ENCODE measurements at places on chromosomes 16 and 17.

- DNase-seq = no peak
These were observed 18.9 kb upstream of the MAP3K14 start for GRCh38 chr17:45335721-45336120.

DNA sequence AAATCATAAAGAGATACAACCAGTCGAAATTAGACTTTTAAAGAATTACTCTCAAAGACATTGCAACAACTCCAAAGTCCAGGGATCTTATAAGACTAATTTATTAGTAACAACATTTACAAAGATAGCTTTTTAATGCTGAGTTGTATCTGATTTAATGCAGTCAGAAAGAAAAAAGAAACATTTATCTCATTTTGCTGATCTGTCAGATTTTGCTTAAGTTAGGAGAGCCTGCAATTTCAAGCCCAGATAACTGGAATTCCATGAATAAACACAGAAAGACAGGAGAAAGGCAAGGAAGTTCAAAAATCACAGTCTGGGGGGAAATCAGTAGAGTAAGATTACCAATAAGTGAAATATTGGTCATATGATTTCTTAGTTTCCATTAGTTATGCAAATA is 22.9 kb downstream of the SLFN11 start:
- DNase-seq = no peak

- no peak for DNase-seq
These were observed 337.4 kb upstream of the HSBP1 start for GRCh38 chr16:83470416-83470815.

DNA sequence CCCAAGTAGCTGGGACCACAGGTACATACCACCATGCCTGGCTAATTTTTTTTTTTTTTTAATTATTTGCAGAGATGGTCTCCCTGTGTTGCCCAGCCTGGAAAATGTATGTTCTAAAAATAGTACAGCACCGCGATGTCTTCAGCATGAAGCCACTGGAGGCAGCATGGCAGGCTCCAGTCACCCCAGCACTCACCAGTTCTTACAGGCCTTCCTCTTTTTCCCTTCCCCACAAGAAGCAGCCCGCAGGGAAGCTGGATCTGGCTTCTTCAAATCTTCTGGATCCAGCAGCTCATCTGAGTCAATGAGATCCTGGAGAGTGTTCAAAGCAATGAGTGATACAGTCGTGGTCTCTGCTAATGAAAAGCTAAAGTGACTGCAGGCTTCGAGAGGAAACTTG is 16.2 kb downstream of the CIAPIN1 start:
- DNase-seq = no peak

DNA sequence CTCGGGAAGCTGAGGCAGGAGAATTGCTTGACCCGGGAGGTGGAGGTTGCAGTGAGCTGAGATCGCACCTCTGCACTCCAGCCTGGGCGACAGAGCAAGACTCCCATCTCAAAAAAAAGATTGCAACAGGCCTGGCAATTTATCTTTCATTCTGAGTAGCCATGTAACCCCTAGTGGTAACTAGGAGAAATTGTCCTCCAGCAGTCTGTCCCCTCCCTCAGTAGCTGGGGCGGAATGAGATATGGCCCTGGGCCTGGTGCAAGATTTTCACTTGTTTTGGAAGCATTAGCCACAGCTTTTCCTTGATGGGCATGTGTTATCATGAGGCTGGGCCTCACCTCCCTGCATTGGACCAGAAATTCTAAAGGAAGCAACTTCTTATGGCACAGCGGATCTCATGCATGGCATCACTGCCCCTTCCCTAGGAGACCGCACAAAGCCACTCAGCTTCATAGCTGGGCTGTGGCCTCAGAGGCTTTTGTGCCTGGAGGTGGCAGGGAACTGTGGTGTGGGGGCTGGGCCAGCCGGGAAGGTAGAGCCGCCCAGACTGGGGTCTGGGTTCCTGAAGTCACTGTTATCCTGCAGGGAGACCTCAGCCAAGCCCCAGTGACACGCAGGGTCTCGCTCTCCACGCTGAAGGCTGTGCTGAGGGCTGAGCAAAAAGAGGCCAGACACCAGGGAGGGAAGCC is 13.4 kb downstream of the NATD1 start:
- no peak for DNase-seq

DNA sequence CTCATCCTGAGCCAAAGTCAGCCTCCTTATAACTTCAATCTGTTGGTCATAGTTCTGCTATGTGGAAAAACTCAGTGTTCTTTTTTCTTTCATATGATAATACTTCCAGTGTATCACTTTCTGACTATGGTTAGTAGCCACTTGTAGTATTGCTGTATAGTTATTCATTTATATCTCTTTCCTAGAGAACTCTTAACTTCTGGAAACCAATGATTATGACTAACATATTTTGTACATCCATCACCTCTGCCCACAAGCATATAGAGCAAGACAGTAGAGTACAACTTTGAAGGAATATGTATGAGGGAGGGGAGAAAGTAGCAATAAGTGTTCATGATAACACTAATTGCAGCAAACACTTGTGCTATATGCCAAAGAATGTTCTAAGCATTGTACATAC is 38.6 kb downstream of the COX10 start:
- DNase-seq = no peak

DNA sequence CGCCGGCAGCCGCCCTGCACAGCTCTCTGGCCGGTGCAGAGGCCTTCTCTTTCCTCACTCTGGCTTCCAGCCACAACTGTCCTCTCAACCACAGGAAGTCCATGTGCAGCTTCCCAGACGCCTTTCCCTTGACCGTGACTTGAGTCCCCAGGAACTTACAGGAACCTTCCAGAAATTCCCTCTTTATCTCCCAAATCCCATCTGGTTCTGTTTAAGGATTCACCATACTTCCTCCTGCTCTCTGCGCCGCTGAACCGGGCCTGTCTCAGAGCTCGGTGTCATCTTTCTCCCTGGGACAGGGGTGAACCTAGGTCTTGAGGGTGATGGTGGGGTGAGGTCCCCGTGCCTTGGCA is 65.2 kb upstream of the ZNF469 start:
- DNase-seq = peak; percentile 67

- no peak for DNase-seq
These were observed 157.4 kb downstream of the PRKCA start for GRCh38 chr17:66459811-66460270.

DNA sequence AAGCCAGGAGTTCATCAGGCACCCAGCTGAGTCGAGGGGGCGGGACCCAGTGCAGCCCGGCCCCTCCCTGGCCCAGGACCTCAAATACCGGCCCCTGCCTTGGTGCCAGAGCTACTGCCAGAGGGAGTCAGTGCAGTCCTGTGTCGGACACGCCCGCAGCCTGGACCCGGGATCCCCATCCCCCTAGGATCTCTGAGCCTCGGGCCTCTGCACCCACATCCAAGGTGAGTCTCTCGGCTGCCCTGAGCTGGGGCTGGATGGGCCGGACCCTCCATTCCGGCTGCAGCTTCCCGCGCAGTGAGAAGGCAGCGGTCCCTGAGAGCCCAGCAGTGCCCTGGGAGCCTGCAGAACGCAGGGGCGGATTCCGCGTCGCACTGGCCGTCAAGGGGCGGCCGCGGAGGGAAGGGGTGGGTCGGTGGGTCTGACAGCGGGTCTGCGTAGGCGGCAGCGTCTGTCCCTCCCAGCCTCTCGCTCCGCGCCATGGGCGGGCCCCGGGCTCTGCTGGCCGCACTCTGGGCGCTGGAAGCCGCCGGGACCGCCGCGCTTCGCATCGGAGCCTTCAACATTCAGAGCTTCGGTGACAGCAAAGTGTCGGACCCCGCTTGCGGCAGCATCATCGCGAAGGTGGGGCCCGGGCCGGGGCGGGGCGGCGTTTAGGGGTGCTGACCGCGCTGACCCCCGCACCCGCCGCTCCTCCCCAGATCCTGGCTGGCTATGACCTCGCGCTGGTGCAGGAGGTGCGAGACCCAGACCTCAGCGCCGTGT is at the start of gene DNASE1L2:
TSS of gene DNASE1L2 (plus strand) at position 108 of the 765 bp plus-strand sequence. CDS start at position 481, 373 bp downstream.
- DNase-seq = peak; percentile 65

DNA sequence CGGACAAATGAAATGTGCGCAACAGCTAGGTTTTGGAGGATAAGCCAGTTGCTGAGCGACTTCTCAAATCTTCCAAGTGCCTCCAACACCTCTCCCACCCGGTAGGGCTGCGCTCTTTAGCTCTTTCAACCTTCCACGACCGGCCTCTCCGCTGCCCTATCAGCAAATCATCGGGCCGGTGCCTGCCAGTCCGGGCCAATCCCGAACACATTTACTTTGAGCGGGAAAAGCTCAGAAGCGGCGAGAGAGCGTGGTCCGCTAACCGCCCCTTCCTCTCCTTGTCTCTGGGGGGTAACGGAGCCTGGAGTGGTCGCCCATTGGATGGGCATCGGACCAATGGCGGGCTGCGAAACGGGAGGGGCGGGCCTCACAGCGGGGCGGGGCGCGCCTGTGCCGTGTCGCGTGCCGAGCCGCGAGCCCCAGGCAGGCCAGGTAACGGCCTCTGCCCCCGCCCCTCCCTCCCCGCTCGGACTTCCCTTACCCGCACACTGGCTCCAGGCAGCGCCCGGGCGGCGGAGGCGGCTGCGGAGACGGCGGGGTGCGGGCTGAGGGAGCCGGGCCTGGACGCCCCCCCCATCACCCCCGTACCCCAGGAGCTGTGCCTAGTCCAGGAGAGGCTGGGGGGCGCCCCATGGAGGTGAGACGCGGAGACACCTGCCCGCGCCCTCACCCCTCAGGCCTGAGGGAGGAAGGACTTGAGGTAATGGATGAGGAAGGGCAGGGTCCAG is at the start of gene MEIOC:
TSS of gene MEIOC (plus strand) at position 486 of the 728 bp plus-strand sequence. CDS start at position 632, 146 bp downstream.
- DNase-seq = no peak

DNA sequence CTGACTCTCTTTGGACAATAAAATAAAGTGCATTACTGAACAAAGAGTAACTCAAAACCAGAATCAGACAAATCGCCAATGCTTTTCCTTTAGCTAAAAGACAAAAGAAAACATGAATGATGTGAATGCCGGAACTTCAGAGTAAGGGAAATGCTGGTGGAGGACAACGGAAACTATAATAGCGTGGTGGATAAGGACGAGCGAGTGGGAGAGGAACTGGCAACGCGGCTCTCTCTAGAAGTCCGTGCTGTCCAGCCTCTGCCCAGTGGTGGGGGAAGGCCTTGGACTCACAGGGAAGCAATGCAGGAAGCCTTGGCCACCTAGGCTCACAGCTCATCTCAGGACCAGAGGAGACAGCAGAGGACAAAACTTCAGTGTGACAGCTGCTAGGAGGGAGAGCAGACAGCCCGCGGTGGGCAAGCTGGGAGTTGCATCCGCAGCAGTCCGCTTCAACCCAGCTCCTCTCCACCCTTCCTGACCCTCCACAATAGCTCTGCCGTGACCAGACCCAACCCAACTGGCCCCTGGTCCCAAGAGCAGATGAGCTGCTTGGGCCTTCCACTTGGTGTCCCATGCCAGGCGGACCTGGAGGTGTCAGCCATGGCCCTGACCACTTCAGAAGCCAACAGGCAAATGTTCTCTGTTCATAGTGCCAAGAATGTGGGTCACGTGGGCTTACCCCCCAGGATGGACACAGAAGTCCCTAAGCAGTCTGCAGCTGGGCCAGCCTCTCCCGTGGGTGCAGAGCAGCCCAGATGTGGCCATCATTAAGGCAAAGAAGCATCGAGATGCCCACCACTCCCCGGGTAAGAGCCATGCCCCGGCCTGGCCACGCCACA is 5.3 kb upstream of the FAAP100 start:
- DNase-seq = peak; percentile 58

DNA sequence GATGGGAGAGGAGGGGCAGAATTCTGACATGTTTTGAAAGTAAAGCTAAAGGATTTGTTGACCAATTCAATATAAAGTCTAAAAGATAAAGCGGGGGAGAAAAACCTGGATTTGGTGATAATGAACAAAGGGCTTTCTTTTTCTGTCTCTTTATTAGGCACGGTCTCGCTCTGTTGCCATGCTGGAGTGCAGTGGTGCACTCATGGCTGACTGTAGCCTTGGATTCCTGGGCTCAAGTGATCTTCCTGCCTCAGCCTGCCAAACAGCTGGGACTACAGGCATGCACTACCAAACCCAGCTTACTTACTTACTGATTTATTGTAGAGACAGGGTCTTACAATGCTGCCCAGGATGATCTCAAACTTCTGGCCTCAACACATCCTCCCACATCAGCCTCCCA is 7.5 kb downstream of the CDR2 start:
- DNase-seq = no peak

Measured in Right ventricle myocardium inferior (tissue), 1 donor.